ENCODE measurements at places on chromosomes 7 and 10.

DNA sequence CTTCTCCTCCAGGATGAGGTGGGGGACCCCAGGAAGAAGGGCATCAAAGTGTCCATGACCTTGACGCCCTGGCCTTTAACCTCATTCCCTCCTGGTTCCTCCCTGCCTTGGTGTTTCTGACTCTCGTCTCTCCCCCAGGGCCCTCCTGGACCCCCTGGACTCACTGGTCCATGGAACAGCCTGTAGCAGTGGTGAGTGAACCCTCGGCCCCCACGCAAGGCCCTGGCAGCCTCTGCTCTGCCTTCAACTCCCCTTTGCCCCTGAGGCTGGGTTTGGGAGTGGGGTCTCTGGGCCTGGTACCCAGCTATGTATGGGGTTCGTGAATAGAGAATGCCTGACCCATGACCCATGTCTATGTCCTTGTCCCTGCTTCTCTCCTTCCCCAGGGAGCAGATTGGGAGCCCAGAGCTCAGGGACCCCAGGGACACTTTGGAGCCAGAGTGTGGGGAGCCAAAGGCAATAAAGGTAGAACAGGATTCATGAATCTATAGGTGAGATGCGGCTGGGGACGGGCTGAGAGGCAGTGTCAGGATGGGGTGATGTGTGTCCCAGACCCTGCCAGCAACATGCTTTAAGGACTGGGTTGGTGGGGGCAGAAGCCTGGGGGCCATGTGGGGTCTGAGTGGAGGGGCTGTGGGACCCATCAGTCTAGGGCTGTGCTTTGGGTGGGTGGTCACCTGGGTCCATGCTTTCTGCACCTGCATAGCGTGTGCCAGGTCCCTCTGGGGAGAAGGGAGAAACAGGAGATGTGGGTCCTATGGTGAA is 18.4 kb upstream of the VOPP1 start:
- DNase-seq: no peak

GRCh38 chr7:18133921-18134320 is 106.3 kb upstream of the PRPS1L1 start:
- no peak for DNase-seq

- DNase-seq: no peak
These were observed 35.2 kb upstream of the HSPB1 start for GRCh38 chr7:76267107-76267893.

DNA sequence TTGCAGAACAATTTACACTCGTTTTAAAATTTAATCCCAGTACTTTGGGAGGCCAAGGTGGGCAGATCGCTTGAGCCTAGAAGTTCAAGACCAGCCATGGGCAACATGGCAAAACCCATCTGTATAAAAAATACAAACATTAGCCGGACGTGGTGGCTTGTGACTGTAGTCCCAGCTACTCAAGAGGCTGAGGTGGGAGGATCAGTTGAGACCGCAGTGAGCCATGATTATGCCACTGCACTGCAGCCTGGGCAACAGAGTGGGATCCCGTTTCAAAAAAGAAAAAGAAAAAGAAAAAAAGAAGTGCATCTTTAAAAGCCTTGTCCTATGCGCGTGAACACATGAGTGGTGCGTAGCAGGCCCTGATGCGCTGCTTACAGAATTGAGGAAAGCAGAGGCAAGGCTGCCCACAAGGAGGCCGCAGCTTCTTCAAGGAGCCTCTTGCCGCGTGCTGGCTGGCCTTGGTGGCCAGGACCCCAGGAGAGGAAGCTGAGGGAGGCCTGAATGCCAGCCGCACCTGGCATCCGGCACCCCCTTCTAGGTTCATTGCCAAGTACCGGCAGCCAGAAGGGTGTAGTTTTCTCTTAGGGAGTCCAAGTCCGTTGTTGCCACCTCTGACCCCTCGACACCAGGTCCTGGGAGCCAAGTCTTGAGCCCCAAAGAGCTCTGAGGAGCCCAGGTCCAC is 124.5 kb downstream of the UBE2H start:
- DNase-seq: no peak

DNA sequence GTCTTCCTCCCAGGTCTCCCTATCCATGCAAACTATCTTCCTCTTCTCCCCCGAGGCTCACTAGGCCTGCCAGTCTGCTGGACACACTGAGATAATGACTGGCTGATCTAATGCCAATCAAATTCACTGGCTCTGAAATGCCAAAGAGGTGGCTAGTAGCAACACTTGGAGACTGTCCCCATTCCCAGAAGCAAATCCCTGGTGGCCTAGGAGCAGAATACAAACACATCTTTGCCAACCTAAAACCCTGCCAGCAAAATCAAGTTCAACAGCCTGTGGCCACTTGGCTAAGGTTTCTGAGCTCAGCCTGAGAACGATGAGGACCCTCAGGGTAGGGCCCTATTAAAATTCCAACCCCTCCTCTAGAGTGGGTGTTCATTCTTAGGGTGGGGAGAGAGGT is 46.6 kb downstream of the SH3PXD2A start:
- no peak for DNase-seq

GRCh38 chr7:151899513-151900360 is 22.8 kb upstream of the PRKAG2 start:
- DNase-seq: no peak
